Glutamatergic neuron (in vitro differentiated cells): ENCODE measurements at places on chromosomes 11 and 22. TPM values are rescaled to one million over a fixed set of nuclear protein-coding genes. Genes with fewer than 3 reads are reported as not detected.
A peak's percentile ranks its signal among the peaks of the same experiment; 100 is the strongest.

The KRTAP5-2 gene
- not detected for total RNA-seq

The CRYAB gene
- total RNA-seq: 0.64 TPM

DNA sequence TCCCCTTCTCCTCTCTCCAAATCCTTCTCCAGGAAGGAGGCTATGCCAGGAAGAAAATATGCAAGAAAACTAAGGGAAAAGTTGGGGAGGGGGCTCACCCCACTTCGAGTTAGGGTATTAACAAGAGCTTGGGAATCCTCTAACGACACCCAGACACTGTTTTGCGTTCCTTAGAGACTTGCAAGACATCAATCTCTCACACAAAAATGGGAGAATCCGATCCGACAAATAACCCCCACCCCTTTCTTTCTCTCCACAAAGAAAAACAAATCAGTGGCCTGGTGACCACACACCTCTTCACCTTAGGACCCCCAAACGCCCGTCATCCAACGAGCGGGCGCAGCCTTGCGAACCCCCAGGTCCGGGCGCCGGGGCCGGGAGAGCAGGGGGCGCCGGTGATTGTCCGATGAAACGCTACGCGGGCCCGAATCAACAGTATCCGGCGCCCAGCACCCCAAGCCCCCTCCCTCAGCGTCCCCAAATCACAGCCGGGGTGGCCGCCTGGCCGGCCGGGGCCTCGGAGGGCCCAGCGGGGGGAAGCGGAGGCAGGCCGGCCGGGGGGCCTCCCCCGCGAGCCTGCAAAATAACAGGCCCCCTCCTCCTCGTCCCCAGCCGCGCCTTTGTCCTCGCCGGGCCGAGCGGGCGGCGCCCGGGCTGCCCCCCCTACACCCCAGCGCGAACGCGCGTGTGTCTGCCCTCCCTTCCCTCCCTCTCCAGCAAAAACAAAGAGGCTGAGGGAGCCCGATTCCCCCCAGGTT lies 690 bp downstream of the CSNK1E start:
- peaks cover 7% of the 10 kb centered on the region for H3K27me3 ChIP-seq
- peak overlapping the region; percentile 99 for H3K27ac ChIP-seq
- peak overlapping the region; percentile 96 for H3K4me3 ChIP-seq
- DNase-seq: peak; percentile 59

DNA sequence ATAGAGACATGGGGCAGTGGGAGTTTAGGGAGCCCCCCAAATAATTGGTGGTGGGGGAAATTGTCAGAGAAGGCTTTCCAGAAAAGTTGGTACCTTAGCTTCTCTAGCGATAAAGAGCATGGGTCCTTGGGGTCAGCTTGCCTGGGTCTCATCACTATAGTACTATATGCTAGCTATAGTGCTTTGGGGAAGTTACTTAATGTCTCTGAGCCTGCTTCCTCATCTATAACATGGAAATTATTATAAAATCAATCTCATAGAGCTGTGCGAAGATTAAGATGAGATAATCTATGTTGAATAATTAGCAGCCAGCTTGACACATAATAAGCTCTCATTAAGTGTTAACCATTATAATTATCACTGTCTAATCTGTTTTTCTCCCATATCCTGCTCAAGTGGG lies 41.2 kb downstream of the STIM1 start:
- H3K36me3 ChIP-seq: no peaks in the 10 kb centered on the region
- DNase-seq: no peak
- H3K4me3 ChIP-seq: no peak overlapping the region
- H3K4me1 ChIP-seq: no peaks in the 10 kb centered on the region
- no peak overlapping the region for H3K27ac ChIP-seq

- no peak overlapping the region for H3K4me3 ChIP-seq
- no peaks in the 10 kb centered on the region for H3K4me1 ChIP-seq
- H3K27ac ChIP-seq: no peak overlapping the region
- H3K27me3 ChIP-seq: no peaks in the 10 kb centered on the region
- H3K36me3 ChIP-seq: no peaks in the 10 kb centered on the region
Measured at GRCh38 chr11:72856551-72857345, 42.5 kb downstream of the ATG16L2 start.

The SIDT2 gene
- 23.6 TPM for total RNA-seq

The PVALB gene
- not detected for total RNA-seq
